ENCODE measurements at places on chromosomes 11 and 22.

GRCh38 chr22:44574057-44574639, 76.1 kb upstream of the RTL6 start:
- no peak for DNase-seq

GRCh38 chr22:35921044-35921443, 107.6 kb downstream of the RBFOX2 start:
- no peak for DNase-seq

DNA sequence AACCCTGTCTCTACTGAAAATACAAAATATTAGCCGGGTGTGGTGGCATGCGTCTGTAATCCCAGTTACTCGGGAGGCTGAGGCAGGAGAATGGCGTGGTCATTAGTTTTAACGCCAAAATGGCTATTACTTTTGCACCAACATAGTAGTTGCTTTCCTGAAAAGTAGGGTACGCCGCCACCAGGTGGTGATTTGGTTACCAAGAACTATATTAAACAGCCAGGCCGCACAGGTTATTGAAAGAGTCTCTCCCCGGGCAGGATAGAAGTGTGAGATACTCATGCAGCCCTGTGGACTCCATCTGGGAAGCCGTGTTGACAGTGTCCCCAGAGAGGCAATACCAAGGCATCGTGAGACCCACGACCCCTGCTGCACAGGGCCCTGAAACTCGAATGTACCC, 24.6 kb upstream of the LRRC32 start:
- no peak for DNase-seq

- DNase-seq: no peak
Observed at GRCh38 chr11:8392886-8393285, 129.2 kb upstream of the LMO1 start.

DNA sequence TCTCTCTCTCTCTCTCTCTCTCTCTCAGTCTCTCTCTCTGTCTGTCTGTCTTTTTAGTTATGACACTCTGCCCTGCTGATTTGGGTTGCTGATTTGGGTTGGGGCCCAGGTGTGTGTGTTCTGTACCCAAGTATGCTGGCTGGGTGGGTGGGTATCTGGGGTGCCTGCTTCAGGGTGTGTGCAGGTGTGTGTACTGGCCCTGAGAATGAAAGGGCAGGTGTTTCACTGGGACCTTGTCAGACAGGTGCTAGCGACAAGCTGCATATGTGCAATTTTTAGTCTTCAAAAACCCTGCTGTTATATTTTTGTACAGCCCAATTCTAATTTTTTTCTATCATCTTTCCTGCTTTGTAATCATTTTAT, 943 bp downstream of the CSF2RB start:
- DNase-seq: no peak

DNA sequence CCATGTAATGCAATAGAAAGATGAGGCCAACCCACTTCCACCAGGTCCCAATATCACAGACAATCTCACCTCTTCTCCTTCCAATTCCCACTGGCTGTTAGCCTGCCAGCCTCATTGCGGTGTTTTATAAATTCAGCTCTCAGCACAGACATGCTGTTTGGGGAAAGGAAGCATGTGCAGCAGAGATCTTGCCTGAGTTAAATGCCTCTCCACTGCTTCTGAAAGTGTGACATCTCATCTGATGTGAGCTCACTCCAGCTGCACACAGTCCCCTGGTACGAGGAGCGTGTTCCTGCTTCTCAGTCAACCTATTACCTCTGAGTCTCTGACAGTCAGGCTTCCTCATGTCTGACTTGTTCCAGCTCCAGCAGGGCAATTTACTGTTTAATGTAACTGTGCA, 122.7 kb upstream of the GUCY1A2 start:
- no peak for DNase-seq

DNA sequence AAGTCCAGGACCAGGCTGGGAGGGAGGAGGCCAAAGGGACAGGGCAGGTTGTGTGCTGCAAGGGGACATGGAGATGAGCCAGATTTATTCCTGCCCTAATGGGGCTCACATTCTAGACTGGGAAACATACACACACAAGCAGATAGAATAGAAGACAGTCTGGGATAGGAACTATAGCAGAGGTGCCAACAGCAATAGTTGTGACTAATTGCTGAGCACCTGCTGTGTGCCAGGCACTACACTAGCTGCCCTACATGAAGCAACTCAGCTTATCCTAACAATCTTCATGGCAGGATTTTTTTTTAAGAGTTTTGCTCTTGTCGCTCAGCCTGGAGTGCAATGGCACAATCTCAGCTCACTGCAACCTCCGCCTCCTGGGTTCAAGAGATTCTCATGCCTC, 11.4 kb downstream of the MOGAT2 start:
- no peak for DNase-seq

GRCh38 chr11:31254415-31254814, 115.1 kb downstream of the DCDC1 start:
- no peak for DNase-seq

GRCh38 chr22:50184004-50184901, 1.5 kb upstream of the TRABD start:
- DNase-seq: no peak

DNA sequence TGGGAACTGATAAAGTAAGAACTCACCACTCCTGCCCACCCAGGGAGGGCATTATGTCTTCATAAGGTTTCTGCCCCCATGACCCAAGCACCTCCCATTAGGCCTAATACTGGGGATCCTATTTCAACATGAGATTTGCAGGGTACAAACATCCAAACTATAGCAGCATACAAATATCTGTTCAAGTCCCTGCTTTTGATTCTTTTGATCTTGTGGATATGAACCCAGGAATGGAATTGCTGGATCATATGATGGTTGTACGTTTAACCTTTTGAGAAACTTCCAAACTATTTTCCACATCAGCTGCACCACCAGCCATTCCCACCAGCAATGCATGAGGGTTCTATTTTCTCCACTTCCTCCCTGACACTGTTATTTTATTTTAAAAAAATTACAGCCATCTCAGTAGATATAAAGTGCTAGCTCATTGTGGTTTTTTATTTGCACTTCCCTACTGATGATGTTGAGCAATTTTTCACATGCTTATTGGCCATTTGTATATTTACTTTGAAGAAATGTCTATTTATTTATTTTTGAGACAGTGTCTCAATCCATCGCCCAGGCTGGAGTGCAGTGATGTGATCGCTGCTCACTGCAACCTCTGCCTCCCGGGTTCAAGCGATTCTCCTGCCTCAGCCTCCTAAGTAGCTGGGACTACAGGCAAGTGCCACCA, 7.1 kb upstream of the ATG16L2 start:
- DNase-seq: no peak

- no peak for DNase-seq
Observed at GRCh38 chr11:75496305-75496752, 29.4 kb downstream of the GDPD5 start.

GRCh38 chr11:72597721-72598120, 76.5 kb downstream of the PDE2A start:
- DNase-seq: no peak

DNA sequence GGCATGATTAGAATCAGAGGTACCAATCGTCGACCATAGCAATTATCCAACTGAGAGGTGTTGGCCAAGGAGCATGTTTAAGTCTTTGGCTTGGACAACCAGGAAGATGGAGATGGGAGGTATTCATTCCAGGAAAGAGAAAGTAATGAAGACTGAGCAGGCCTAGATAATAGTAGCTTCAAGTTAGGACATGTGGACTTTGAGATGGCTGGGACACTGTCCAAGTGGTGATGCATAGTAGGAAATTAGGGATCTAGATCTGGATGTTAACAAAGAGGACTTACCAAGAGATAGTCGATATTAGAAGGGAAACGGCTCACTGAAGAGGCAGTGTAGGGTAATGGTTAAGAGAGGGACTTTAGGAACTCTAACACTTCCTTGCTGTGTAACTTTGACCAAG, 266.7 kb downstream of the FAM76B start:
- no peak for DNase-seq

- DNase-seq: no peak
Observed at GRCh38 chr11:128310676-128311445, 276.5 kb downstream of the ETS1 start.

DNA sequence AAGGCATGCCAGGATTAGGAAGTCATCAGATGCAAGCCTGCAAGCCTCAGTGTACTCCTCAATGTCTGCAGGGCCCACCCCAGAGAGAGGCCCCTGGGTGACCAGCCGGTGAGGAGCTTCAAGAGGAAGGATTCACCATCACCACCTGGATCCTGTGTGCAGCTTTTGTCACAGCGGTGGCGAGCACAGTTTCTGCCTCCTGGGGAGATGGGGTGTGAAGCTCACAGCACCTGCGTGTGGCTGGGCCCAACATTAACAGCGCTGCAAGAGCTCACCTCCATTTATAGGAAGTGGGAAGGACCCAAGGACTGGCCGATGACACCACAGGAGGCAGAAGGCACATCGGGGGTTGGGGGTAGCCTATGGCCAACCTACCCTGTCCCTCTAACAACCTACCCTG, 235.3 kb downstream of the CTTN start:
- DNase-seq: no peak

- no peak for DNase-seq
Observed at GRCh38 chr11:128135451-128135850, 451.9 kb downstream of the ETS1 start.

DNA sequence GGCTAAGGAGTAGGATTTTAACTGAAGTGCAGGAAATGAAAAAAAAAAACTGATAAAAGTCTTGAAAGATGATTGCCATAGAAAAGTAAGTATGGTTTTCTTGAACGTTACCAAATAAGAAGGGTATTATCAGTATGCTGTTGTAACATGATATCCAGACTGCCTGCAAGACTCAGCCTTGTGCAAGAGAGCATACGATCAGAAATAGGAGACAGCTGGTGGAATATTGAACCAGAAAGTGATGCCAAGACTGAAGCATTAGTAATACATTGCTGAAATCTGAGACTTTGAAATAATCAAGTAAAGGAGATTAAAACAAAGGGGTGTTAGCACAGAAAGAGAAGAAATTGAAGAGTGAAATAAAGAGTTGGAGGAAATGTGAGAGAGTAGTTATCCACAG, 452.7 kb upstream of the CNTN5 start:
- no peak for DNase-seq

DNA sequence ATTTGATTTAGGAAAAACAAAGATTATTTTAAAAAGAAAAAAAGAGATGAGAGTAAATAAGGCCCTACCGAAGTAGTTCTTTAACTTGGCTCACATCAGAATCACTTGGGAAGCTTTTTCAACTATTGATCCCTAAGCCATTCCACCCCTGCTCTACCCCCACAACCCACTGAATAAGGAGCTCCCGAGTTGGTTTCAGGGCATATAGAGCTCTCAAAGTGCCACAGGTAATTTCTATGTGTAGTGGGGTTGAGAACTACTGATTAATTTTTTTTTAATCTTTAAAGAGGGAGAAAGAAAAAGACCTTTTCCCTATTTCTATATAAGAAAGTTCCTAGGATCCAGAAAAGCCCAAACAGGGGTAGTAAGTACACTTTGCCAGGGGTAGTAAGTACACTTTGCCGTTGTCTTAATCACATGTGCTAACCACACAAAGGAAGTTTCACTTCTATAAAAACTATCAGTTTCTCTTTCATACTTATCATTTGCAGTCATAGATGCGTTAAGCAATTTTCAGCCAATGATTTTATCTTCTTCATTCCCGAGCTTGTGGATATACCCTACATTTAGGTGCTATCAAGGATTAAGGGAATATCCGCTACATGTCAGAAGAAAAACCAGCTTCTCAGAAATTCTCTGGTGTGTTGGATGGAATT, 108.4 kb upstream of the ZC3H12C start:
- no peak for DNase-seq

- peak; percentile 33 for DNase-seq
Observed at GRCh38 chr11:12377106-12377823, at the start of gene PARVA. Gene PARVA (plus strand): TSS chr11:12377571. CDS start chr11:12377648, 77 bp downstream.

DNA sequence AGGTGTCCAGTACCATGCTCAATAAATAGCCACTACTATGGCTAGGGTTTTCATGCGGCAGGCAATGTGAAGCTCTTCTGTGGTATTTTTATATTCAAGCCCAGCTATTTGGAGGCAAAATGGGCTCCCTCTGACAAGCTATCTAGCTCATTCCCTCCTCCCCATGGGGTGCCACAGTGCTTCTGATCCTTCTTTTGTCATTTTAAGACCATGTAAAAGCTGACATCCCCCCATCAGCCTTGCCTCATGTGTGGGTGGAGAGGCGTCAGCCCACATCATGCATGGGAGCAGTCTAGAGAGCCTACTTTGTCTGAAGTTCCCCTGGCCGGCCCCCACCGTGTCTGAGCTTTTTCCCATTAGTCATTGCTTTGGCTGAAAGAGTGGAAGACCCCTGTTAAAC, 59.8 kb downstream of the NAV2 start:
- no peak for DNase-seq

GRCh38 chr11:122847466-122847865, 9.2 kb downstream of the CRTAM start:
- DNase-seq: no peak

DNA sequence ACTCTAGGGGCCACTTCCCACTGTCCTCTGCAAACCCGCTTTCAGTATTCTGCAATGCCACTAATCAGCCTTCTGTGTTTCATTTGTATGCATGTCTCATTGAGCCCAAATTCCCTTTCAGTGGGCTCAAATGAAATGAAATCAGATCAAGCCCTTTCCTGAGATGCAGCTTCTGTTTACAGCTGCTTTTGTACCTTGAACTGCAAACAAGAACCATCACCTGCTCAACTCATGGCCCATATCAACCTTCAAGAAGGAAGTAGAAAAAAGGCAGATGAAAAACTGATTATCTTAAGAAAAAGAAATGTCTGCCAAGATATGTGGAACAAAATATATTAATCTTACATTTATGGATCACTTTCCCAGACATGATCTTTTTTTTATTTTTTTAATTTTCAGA, 141.1 kb upstream of the ARHGAP42 start:
- no peak for DNase-seq

DNA sequence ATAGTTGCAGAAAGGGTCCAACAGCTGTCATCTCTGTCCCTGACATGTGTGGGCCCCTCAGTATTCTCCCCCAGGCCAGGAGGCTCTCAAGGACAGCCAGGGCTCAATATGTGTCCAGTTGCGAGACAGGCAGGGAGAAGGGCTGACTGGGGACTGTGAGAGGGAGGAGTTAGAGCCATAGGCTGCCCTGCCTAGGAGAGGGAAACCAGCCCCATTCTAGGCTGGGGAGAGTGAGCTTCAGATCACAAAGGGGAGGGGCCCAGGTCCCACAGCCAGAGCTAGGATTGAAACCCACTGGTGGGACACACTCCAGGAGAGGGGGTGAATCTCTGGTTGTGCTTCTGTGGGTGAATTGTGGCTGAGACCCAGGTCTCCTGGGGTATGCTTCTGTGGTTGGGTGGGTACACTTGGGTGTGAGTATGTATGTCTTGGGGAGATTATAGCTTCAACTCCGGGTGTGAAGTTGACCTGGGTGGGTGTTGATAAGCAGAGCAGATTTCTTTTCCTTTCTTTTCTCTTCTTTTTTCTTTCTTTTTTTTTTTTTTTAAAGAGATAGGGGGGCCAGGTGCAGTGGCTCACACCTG, 2.1 kb upstream of the CARNS1 start:
- no peak for DNase-seq

- no peak for DNase-seq
Observed at GRCh38 chr11:84292006-84292405, 1005.8 kb upstream of the CCDC90B start.

GRCh38 chr22:45608763-45609180, 62.9 kb upstream of the ATXN10 start:
- DNase-seq: no peak

GRCh38 chr11:73320763-73321603, 12.9 kb downstream of the ARHGEF17 start:
- DNase-seq: no peak
